ENCODE measurements at places on chromosomes 12 and 14.

DNA sequence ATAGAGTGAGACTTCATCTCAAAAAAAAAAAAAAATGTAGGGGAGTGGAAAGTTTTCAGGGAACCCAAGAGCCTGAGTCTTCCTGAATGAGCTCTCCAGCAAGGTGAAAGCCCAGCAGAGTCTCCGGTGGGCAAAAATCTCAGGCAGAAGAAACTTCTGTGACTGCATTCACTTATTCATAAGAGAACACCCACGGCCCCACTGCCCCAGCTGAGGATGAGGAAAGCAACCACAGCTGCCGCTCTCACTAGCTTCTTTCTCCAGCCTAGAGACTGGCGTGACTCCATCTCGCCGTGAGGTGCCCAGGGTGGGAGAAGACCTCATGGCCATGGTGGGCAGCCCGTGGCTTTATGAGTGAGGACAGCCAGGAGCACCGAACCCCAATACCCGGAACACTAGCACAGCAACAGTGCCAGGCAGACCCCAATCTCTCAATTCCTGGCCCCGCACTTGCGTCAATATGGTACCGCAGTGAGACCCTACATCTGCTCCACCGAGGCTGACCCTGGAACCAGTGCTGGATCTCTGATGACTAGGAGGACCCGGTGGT, 29.7 kb upstream of the DYNC1H1 start:
- DNase-seq = no peak

- DNase-seq = no peak
These were observed 12.9 kb upstream of the KCNH3 start for GRCh38 chr12:49525942-49526341.

DNA sequence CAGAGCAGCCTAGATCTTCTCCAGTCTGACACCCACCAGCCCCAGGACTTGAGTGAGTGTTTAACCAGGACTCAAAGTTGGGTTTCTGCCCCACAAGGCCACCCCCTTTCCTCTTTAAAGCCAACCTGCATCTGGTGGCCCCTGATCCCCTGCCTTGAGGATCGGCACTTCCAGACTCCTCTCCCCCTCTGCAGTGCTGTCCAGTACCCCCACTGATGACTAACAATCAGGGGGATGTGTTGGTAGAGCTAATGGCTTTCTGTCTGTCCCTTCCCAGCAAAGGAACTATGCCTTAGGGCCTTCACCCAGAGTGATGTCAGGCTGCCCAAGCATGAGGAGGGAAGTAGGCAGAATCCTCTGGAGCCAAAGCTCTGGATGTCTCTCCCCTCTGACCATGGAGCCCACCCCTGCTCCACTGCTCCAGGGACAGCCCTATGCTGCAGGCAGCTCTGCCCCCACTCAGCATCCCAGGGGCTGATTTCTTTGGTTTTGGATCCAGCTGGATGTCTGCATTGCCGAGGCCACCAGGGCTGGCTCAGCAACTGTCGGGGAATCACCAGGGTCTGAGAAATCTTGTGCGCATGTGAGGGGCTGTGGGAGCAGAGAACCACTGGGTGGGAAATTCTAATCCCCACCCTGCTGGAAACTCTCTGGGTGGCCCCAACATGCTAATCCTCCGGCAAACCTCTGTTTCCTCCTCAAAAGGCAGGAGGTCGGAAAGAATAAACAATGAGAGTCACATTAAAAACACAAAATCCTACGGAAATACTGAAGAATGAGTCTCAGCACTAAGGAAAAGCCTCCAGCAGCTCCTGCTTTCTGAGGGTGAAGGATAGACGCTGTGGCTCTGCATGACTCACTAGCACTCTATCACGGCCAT, 42.9 kb downstream of the DAD1 start:
- no peak for DNase-seq

- DNase-seq = no peak
These were observed 129.9 kb downstream of the NPAS3 start for GRCh38 chr14:33068626-33069025.

- no peak for DNase-seq
These were observed 3.3 kb downstream of the CD63 start for GRCh38 chr12:55725556-55725955.

- no peak for DNase-seq
These were observed 23.3 kb downstream of the DMAC2L start for GRCh38 chr14:50335389-50335788.

DNA sequence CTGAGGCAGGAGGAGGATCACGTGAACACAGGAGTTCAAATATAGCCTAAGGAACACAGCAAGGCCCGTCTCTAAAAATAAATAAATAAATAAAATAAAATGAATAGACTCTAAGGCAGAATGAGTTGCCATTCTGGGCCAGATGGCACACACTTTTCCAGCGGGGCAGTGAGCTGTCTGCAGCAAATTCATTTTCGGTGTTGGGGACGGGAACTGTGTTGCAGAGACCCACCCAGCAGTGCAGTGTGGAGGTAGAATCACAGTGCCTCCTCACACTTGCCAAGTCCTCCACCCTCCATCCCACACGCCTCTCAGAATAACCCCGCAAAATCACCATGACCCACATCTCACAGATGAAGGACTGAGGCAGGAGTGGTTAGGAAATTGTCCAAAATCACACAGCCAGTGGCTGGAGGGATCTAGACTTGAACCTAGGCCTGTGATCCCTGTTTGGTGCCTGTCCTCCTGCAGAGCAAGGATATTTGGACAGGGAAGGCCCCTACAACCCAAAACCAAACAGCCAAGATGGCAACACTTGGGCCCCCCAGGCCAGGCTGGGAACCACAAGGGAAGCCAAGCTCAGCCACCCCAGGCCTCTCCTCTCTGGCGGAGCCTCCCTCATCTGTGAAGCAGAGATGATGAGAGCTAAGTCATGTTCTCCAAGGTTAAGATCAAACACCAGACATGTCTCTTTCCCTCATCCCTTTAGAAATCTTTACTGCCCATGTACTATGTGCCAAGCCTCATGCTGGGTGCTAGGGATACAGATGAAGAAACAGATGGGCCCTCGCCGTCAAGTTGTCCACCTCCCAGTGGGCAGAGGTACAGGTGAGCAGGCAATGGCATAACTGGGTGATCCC, 152.7 kb downstream of the DPF3 start:
- DNase-seq = no peak

GRCh38 chr12:96177013-96177412, 17.2 kb upstream of the ELK3 start:
- no peak for DNase-seq

DNA sequence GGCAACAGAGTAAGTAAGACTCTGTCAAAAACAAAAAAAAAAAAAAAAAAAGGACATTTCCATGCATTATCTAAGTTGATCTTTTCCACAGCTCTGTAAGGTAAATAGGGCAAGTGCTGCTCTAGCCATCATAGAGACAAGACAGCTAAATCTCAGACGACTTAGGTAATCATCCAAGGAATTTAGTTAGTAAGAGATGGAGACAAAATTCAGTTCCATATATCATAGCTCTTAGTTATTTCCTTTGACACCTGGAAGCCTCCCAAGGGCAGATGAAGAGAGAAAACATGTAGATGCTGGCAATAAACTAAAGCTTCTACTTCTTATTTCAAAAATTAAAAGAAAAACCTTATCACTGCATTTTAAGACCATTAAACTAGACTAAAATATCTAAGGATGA, 48.7 kb downstream of the ST8SIA1 start:
- no peak for DNase-seq

DNA sequence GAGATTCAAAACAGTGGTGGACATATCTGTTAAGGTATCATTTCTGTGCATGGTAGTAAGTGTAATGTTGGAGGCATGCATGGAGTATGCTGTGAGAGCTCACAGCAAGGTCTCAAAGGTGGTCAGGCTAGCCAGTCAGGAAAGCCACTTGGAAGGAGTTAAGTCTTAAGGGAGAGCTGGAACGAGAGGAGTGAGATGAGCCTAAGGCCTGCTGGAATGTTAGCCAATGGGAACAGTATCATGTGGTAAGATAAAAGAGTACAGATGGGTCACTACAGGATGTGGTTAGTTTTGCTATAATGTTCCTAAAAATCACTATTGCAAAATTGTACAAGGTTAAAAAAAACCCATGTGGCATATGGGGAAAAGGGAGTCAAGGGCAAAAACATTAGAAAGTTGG, 311.7 kb upstream of the E2F7 start:
- no peak for DNase-seq

- DNase-seq = no peak
These were observed 90.1 kb downstream of the DRAM1 start for GRCh38 chr12:101967506-101967905.

GRCh38 chr12:86721713-86722397, 465.7 kb upstream of the MGAT4C start:
- DNase-seq = no peak

- no peak for DNase-seq
These were observed 707.9 kb downstream of the AACS start for GRCh38 chr12:125773033-125773640.

DNA sequence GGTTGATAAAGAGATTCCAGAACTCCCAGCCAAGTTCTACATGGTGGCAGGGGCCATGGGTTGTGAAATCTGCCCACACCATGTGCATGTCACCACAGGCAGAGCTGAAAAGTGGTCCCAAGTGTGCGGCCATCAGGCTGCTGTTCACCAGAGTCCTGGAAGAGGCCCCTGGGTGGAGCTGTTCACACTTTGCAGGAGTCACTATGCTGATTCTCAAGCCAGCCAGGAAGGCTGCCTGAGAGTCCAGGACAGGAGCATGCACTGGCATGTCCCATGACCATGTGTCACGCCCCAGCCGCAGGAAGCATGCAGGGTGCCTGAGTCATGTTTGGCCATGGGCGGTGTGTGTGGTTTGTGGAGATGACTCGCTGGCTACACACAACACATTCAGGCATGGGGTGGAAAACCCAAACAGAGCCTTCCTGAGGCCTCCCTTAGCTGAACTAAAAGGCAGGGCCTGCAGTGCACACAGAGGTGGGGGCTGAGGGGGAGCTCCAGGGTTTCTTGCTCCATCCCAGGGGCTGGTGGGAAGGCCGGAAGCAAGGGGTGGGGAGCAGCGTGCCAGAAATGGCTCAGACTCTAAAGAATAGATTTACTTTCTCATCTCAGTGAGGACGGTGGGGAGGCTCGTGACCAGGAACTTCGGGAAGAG, 19.4 kb downstream of the ABCB9 start:
- peak; percentile 35 for DNase-seq

GRCh38 chr12:31026202-31026601, 47.5 kb upstream of the DDX11 start:
- DNase-seq = no peak

DNA sequence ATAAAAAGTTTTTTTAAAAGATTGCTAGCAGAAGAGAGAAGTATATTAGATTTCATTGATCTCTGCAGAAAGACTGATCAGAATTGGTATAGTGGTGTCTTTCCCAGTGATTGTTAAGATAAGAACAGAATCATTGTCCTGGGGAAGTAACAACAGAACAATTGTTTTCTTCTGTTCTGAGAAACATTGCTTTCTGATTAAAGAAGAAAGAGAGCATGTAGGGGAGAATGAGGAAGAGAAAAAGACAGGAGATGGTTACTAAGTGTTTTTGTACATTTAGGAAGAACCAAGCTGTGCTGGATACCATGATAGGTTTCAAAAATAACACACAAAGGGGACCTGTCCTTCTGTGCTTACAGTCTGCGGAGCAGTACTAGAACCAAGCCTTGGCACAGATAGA, 5.0 kb downstream of the USP30 start:
- DNase-seq = no peak

GRCh38 chr14:66649498-66649897, 141.6 kb downstream of the GPHN start:
- no peak for DNase-seq

GRCh38 chr14:105865266-105865903, 339.0 kb downstream of the TMEM121 start:
- no peak for DNase-seq

DNA sequence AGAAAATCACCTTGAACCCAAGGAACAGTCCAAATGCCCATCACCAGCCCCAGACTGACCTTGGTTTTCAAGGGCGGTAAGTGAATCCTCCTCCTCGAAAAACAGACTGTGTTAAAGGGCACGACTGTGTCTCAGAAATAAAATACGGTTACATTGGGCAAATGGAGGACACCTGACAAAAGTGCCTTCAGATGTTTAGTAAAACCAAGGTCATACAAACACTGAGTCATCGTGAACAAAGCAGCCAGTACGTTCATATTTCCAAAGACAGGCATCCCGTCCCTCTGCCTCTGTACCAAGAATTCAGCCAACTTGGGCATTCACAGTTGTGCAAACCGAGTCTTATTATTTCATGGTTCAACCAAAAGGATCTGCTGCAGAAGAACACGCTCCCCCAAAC, 25.9 kb downstream of the FOXN3 start:
- no peak for DNase-seq

GRCh38 chr12:121512561-121512960, 68.3 kb downstream of the KDM2B start:
- DNase-seq = no peak

- DNase-seq = no peak
These were observed 82.1 kb upstream of the FZD10 start for GRCh38 chr12:130080205-130080604.

GRCh38 chr14:99030454-99030853, 241.5 kb downstream of the BCL11B start:
- DNase-seq = no peak

- no peak for DNase-seq
These were observed 7.5 kb downstream of the SIX1 start for GRCh38 chr14:60641742-60642269.

- no peak for DNase-seq
These were observed 3.0 kb downstream of the PACS2 start for GRCh38 chr14:105317546-105317945.

GRCh38 chr12:131014343-131014742, 60.6 kb downstream of the ADGRD1 start:
- DNase-seq = no peak

GRCh38 chr12:79657136-79657535, 33.6 kb downstream of the PAWR start:
- no peak for DNase-seq

DNA sequence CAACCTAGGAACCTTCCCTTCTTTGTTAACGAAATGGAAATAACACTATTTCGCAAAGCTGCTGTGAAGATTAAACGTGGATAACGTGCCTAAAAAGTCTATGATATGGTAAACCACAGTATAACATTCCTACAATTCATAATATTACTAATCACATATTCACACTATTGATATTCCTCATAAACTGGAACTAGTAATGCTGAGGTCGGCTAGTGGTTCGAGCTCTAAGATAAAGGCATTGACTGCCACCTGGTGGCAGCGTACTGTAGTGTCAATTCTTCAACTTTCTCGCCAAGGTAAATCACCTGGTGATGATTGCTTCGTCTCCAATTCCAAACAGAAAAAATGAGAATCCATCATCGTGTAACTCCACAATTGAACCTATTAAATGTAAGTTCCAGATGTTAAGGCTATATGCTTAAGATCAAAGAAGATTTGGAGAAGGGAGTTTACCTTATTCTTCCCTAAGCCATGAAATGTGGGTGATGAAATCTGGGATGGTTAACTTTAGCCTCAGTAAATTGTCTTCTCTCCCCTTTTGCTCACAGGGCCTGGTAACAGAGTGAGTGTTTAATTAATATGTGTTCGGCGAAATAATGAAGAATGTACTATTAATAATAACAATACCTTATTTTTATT, 197.5 kb upstream of the TMEM132C start:
- no peak for DNase-seq

GRCh38 chr14:81716953-81717352, 183.3 kb upstream of the SEL1L start:
- DNase-seq = no peak

- no peak for DNase-seq
These were observed 40.4 kb downstream of the TMCC3 start for GRCh38 chr12:94609917-94610443.

Data from stimulated activated CD4-positive, alpha-beta T cell treated with anti-CD3 and anti-CD28 coated beads, Interleukin-1b, Interleukin-23, amount 100 ng/mL, for 1 hour (primary cell).